ENCODE measurements at places on chromosomes 5 and 9.

DNA sequence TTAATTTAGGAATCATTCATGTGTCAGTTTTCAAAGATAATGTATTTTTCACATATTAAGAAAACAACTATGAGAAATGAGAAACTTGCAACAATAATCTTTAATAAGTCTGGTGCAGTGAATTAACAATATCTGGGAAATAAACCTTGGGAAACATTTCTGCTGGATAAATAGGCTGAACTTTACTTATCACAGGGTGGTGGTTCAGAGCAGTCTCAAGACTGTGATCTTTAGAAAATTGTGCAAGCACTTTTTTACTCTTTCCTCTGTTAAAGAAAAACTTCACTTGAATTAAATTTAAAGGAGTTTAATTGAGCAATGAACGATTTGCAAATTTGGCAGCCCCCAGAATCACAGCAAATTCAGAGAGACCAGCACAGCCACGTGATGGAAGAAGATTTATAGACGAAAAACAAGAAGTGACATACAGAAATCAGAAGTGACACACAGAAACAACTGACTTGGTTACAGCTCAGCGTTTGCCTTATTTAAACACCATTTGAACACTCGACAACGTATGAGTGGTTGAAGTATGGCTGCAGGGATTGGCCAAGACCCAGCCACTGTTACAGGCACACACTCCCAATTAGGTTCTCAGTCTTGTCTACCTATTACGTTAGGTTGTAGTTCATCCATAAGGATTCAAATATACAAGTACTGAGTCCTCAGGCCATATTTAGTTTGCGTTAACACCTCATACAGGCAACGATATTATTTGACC lies 631.9 kb downstream of the SLCO4C1 start:
- no peak for DNase-seq

DNA sequence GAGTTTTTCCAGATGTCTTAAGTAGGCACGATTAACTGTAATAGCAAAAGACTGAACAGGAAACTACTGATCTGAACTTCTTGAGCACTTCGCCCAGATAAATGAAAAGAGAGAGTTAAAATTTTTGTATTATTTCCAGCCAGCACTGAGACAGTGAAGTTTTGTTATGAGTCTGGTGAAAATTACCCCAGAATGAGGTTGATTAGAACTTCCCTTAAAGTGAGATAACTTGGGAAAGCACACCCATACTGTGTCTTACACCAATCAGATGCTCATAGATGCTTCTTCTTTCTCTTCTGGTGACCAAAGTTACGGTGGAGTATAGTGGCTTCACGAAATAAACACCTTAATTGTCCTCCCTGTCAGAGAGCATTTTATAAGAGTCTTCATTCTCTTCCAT lies 131.8 kb upstream of the SLC12A2 start:
- DNase-seq, result no peak

- DNase-seq, result no peak
These were observed 4.4 kb downstream of the RORB start for GRCh38 chr9:74501570-74501969.

DNA sequence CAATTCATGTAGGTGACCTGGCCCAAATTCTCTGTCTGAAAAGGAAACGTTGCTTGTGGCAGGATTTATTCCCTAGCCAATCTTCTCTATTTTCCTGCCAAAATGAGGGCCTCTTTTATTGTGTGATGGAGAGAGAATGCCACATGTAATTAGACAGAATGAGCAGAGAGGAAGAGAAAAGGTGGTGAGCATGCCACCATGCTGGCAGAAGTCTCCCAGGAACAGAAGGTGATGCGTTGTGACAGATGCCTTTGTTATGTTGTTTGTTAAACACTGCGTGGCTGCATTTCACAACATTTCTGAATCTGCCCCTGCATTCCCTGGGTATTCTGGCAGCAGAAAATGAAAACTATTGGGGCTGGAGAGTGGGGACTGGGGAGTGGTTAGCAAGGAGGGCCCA lies 577.6 kb downstream of the TLR4 start:
- DNase-seq, result no peak

DNA sequence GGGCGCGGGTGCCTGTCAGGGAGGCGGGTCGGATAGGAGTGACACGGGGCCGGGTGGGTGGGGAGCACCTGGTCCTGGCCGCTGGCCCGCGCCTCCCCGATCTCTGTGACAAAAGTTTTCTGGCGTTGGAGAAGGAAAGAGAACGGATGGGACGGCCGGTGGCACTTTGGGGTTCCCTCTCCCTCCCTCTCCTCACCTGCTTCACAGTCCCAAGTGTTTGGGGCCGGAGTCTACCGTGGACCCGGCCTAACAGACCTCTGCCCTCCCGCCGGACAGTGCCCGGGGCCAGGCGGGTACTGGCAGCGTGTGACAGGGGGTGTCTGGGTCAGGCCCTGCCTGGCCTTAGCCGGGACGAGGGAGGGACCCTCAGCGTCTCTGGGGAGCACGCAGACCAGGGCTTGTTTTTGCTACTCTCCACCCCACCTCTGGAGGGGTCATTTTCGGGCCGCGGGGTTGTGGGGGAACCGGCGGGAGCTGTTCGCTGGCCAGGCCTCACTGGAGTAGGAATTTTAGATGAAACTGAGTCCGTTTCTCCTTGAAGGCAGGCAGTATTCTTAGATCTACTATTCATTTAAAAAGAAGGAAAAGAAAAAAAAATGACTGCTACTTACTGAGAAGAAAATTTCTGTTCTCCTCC lies 1.7 kb downstream of the PRDM6 start:
- DNase-seq, result no peak

All from adrenal gland (tissue), 19 donors.